ENCODE measurements at places on chromosomes 7 and 10.

DNA sequence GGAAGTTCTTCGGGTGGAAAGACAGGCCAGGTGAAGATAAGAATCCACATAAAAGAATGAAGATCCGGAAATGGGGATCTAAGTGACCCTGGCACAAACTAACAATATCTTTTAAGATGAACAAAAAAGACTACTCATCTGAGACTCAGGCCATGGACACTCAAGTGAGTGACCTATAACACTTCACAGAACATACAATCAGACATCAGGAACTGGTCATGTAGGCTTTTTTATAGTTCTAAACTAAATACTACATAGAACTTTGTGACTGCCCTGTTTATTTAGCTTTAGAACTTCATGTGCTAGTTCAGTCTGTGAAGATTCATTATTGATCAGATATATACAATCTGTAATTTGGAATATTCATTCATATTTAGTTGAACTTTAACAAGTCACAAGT lies 52.8 kb downstream of the MMRN2 start:
- no peak for DNase-seq

DNA sequence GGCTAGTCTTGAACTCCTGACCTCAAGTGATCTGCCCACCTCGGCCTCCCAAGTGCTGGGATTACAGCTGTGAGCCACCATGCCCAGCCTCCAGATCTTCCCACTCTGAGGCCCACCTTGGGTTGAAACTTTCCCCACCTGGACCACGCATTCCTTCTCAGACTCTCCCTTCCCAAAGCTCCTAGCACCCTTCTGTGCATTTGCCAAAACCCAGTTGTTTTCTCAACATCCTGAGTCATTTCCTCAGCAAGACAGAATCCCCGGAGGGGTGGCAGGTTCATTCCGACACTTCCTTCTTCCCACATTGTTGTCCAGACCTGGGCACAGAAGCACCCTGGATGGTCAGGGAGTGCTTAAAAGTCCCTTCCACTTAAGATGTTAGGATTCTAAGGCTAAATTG lies 28.9 kb downstream of the BAG3 start:
- DNase-seq = no peak

DNA sequence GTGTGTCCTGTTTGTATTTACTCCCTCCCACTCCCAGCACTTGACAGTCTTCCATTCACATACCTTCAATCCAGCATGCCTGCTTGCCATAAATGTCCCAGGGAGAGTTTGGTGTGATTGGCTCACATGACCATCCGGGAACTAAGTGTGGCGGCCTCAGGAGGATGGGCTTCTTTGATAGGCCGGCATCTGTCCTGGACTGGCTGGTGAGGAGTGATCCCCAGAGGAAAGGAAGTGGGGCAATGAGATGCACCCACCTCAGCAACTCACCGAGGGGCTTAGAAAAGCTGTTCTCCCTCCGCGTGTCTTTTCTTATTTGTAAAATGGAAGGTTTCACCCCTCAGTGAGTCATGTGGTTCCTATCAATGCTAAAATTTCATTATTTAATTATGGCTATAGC lies 14.9 kb upstream of the EBF3 start:
- DNase-seq = no peak

- DNase-seq = no peak
Observed at GRCh38 chr7:54546986-54547314, 4.8 kb downstream of the VSTM2A start.

DNA sequence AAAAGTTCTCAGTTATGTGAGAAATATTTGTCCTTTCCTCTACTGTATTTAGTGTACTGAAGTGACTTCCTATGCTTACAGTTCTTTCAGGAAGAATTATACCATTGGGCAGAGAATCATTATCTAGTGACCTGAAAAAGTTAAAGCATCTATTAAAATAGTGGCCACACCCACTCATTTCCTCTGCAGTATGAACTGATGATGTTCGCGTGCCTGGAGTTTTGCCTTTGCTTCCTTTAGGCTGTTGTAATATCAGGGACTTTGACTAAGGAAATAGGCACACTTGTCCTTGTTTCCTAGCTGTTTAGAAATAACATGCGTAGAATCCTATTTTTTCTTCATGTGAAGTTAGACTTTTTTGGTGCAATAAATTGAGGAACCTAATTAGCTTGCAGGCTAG lies 100.7 kb downstream of the ZMYND11 start:
- no peak for DNase-seq

DNA sequence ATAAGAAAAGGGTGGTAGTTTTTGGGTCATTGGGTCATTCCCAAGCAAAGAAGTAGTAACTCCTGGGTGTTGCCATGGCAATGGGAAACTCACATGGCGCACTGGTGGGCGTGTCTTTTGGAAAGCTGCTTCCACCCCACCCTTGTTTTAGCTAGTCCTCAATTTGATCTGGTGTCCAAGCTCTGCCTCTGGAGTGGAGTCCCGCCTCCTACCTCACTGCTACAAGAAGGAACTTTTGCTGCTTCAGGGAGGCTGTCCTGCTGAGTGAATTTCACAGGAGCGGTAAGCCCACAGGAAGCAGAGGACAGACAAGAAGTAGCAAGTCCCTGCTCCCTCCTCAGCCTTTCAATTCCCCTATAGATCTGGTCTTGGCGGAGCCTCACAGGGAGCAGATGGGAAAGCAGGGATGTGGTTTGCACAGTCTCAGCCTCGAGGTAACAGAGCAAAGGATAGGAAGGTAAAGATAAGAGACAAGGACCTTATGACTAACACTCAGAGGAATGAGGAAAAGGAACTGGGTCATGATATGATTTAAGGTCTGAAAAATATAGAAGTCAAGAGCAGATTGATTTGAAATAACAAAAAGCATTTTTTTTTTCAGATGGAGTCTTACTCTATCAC lies 700.3 kb downstream of the TNS3 start:
- DNase-seq = no peak

GRCh38 chr10:97607095-97607636 lies 17.6 kb downstream of the C10orf62 start:
- peak; percentile 63 for DNase-seq

GRCh38 chr7:21317966-21318915 lies 109.6 kb upstream of the SP4 start:
- DNase-seq = no peak
